ENCODE measurements at places on chromosomes 6 and 20.

GRCh38 chr20:19807191-19807945, 49.3 kb downstream of the RIN2 start:
- DNase-seq = no peak

- DNase-seq = no peak
Observed at GRCh38 chr20:20063941-20064702, 11.8 kb downstream of the CFAP61 start.

DNA sequence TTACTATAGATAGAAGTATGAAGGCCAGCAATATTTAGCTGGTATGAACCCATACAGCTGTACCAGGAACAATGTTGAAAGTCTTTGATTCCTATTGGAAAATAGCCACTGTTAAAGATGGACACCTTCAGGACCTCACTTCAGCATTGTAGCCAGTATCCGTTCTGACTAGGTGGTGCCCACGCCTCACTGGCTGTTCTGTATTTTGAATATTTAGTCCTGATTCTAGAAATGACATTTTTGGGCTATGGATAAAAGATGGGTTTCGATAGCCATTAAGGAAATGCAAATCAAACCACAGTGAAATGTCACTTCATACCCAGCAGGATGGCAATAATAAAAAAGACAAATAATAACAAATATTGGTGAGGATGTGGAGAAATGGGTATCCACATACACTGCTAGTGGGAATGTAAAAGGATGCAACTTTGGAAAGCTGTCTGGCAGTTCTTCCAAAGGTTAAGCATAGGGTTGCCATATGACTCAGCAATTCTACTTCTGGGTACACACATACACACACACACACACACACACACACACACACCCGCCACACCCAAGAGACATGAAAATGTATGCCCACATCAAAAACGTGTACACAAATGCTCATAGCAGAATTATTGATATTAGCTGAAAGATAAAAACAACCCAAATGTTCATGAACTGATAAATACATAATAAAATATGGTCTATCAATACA, 56.8 kb downstream of the UTRN start:
- no peak for DNase-seq

DNA sequence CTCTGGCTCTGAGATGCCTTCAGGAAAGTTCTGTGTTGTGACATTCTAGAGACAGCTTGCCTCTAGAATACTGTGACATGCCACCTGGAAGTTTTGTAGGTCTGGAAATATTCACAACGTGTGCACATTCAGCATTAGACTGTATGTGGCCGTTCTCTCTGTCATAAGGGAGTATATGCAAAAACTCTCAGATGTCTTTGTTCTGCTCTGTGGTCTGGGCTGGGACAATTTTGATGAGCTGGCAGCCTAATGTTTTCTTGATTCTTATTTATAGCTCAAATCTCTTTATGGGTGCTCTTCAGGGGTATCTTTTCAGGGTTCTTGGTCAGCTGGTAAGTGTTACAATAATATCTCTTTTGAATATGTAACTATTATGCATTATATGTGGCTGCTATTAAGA, 355.1 kb downstream of the PAX1 start:
- no peak for DNase-seq

DNA sequence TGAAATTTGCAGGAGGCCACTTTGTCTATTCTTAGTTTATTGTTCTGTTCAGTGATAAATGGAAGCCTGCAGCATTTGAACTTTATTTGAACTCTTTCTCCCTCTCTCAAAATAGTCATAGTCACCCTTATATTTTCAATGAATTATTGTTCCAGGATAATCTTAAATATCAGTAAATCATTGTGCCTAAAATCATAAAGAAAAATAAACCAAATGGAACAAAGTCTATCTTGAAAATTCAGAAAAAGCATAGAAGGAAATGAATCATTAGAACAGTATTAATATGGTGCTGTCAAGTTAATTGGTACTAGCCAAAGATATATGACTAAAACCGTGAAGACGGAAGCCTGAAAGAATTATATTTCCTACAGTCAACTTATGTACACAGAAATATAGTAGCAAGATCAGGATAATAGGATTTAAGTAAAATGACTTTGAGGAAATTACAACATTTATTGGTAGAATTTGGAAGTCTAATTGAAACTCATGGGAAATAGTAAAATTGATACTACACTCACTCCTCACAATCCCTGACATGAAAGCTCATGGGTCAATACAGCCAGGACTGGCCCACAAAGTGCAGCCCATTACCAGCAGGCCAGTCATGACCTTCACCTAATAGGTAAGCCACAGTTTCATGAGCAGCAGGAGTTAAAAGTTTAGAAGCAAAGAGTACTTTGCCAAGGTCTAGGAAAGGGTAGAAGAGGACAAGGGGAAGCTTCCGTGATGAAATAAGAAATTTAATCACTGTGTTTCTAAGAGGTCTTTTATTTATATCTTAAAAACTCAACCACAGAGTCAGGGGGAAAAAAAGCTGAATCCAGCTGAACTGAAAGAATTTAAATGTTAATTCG, 119.9 kb upstream of the ENPP5 start:
- DNase-seq = no peak

GRCh38 chr6:133254552-133255228, 13.5 kb downstream of the EYA4 start:
- DNase-seq = no peak

DNA sequence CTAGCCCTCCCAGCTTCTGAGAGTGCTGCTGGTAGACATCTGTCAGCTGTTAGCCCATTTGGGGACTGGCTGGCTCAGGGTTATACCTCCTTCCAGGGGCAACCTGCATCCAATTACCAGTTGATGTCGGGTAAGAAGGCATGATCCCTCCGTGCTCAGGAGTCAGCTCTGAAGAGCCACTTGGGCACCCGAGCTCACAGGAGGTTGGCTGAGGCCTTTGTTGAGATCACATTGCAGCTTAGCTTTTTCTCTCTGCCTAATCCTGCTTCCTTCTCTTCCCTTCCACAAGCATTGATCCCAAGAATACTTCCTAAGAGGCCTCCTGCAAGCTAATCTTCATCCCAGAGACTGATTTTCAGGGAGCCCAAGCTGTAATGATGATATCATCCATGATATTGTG, 35.5 kb downstream of the SCP2D1 start:
- no peak for DNase-seq

DNA sequence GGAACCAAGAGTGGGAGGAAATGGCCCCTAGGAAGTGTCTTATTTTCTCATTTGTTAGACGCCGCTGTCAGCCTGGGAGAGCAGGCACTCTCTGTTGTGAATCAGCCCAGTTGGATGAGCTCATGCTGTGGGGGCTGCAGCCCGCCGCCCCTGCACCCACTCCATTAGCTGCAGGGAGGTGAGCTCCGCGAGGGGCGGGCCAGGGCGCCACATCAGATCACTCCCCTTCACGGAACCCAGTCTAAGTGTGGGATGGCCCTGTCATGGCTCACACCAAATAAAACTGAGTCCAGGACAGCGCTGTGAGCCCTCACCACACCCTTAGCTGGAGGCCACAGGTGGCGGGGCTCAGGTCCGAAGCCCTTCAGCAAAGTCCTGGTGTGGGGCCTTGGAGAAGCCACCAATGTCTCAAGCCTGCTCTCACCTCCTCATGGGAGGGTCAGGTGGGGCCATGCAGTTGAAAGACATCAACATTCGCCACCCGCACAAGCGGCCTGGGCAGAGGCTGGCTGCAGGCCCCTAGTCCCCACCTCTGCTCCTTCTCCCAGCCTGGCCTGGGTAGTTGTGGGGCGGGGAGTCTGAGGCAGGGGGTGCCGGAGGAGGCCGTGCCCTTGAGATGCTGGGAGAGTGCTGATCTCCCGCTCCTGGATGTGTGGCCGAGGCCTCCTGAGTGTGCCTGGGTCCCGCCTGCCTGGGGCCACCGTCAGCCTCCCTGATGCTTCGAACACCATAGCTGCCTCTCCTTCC, 66.2 kb upstream of the SLCO4A1 start:
- no peak for DNase-seq

GRCh38 chr20:41082306-41082705, 53.7 kb downstream of the TOP1 start:
- no peak for DNase-seq

- no peak for DNase-seq
Observed at GRCh38 chr6:16392010-16392409, 153.6 kb downstream of the GMPR start.
